Fibroblast of the aortic adventitia (primary cell): ENCODE measurements at places on chromosomes 7 and 10. TPM values are rescaled to one million over a fixed set of nuclear protein-coding genes. Genes with fewer than 3 reads are reported as not detected.

DNA sequence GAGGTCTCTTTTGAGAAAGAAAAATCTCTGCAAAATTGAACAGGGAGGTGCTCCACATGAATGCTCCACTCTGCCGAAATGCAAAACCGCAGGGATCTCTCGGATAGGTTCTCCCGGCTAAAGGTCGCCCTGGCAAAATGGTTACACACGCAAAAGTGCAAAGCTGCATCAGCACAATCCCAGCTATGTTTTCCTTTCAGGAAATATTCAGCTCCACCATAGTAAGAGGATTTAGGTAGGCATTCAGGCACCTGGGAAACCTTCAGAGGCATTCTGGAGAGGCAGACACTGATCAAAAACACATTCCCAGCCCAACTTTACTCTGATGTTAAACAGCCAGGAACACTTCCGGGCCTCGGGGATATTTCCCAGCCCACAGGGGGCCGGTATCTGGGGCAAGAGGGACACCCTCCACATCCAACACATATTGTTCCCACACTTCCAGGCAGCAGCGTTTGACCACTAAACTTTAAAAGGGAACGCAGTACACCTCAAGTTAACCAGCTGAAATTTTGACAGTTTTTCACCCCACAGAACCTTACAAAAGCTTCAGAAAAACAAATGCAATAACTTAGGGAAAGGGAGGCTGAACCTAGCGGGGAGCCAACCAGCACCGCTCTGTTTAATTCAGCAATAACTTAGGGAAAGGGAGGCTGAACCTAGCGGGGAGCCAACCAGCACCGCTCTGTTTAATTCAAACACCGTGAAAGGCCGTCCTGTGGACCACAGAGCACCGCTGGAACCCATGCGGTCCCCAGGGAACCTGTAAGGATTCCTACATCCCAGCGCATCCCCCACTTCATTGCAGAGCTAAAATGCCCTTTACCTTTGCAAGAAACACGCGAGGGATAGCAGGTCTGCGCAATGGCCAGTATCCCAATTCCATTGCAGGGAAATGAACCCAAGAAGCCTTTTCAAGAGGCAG, 45.9 kb downstream of the TNS3 start:
- DNase-seq, result no peak

DNA sequence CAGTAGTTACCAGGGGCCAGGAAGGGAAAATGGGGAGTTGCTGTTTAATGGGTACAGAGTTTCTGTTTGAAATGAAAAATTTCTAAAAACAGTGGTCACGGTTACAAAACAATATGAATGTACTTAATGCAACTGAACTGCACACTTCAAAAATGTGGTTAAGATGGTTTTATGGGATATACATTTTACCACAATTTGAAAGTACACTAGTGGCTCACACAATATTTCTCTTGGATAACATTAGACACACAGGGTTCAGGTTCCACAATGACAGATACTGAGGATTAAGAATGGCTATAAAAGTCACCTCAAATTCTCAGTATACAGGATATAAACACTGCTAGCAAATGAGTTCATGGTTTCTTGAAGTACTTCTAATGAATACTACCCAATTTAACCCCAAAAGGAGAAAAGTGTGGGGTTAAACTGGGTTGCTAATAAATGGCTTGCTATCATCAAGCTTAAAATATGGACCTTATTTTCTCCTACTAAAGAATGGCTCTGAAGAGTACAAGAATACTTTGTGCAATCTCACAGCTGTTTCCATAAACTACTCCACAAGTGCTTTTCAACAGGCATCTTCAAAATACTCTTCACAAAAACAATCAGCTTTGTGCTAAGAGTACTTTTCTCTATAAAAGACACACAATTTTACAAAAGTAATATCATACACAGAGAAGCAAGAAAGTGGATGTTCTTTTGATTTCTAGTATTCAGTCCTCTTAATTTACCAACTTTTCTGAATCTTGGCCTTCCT, 92.9 kb downstream of the SRPK2 start:
- no peak for DNase-seq

ATXN7L1 gene
- total RNA-seq, result 2.7 and 13.8 TPM in 2 replicates

TSPAN33 gene
- not detected in 2 replicates for total RNA-seq

- DNase-seq, result peak; percentile 89
Observed at GRCh38 chr10:44245601-44245938, 139.3 kb downstream of the CXCL12 start.

ANK3 gene
- total RNA-seq, result 248 and 658 TPM in 2 replicates

- DNase-seq, result no peak
Observed at GRCh38 chr7:137266764-137267163, 76.8 kb downstream of the PTN start.

DNA sequence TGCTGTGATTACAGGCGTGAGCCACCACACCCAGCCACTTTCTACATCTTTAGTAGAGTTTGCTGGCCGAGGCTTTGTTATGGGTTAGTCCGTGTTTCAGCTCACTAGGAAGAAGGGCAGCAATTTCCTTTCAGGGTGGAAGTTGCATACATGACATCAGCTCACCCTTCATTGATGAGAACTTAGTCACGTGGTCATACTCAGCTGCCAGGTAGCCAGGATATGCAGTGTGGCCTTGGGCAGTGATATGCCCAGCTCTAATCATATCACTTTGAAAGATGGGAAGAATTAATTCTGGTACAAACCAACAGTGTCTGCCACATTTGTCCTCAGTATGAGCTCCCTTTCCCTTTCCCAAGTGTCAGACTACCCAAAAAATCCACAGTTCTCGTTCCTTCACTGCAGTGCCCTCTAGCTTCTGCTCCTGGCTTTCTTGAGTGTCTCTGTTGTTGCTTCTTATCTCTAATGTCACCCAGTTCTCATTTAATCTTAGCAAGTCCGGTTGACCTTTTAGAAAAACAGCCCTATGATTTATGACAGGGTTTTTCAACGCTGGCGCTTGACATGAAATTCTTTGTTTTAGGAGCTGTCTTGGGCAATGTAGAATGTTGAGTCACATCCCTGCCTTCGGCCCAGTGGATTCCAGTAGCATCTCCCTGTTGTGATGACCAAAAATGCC, 108.7 kb upstream of the ITGB1 start:
- peak; percentile 80 for DNase-seq

RASSF4 gene
- 1.9 and 3.8 TPM in 2 replicates for total RNA-seq

FZD8 gene
- total RNA-seq, result 8.8 and 15.4 TPM in 2 replicates

DNA sequence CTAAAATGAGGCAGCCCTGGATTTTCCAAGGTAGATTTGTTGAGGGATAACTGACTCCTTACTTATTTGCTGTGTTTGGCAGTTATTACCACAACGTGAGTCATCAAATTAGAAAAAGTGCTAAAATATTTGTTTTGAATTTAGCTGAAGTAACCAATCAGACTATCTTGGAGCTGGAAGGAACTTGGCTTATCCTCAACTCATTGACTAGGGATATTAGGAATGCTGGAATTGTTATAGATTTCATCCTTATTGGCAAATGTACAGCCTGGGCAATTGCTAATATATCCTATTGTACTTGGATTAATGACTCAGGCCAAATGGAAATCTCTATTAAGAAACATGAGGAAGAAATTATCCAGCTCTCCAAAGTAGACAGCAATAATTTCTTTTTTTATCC, 1189.0 kb upstream of the LRRN3 start:
- DNase-seq, result peak; percentile 24

GRCh38 chr7:90955641-90956207, 308.5 kb upstream of the FZD1 start:
- DNase-seq, result no peak

CPA4 gene
- total RNA-seq, result 7.7 and 29.6 TPM in 2 replicates

GRCh38 chr7:74013539-74014272, 14.3 kb upstream of the ELN start:
- DNase-seq, result peak; percentile 38

OR13A1 gene
- total RNA-seq, result not detected in 2 replicates

GHRHR gene
- total RNA-seq, result not detected in 2 replicates

DNA sequence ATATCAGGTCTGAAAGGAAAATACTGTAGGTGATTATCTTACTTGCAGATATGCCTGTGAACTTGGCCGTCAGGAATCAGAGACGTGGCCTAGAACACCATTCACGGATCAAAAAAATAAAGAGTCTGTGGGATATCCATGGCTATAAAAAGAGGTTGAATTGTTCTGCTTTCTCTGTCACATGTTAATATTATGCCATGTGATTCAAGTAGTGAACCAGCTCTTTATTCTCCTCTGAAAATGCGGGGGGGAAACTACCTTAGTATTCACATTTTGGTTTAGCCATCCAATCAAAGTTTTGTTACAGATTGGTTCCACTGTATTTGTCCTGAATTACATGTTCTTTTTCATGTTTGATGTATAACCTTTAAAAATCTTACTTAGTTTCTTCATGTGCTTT, 120.5 kb downstream of the CCNY start:
- DNase-seq, result no peak

DNA sequence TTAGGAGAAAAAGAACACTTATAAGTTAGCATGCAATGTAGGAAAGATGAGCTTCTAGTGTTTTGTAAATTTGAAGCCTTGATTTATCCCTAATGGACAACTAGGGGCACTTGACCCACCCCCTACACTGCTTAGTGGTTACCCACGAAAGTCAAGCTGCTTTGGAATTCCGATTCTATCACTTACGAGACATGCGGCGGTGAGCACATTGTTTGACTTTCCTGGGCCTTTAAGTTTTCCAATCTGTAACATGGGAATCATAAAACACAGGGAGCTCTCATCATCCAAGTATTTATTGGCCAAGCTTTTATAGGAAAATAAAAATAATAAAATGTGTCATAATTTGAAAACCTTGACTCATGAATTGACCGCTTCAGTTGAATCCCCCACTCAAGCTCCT, 78.7 kb upstream of the PDK4 start:
- no peak for DNase-seq

SEMA3E gene
- 0.98 and 16.1 TPM in 2 replicates for total RNA-seq

DNA sequence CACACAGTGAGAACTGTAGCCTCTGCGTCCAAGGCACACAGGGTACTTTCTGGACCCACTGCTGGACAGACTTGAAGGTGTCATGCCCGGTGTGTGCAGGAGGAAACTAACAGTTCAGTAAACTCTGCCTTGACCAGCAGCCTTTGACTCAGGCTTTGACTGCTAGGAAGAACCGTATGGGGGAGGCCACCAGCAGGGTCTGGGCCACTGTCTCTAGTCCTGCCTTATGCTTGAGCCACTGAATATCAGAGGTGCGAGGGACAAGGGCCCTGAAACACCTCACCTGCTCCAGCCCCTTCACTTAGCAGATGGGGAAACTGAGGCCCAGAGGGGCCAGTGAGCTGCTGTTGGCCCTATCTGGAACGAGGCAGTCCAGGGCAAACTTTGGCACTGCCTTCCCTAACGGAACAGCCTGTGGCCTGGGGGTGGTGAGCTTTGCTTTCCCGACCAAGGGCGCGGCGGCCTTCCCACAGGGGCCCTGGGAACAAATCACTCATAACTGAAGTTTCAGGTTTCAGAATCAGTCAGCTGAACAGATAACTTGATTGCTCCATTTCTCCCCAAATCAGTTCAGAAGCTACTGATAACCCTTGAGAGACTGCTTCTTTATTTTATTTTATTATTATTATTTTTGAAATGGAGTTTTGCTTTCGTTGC, 130.0 kb downstream of the FAM53B start:
- no peak for DNase-seq

DNA sequence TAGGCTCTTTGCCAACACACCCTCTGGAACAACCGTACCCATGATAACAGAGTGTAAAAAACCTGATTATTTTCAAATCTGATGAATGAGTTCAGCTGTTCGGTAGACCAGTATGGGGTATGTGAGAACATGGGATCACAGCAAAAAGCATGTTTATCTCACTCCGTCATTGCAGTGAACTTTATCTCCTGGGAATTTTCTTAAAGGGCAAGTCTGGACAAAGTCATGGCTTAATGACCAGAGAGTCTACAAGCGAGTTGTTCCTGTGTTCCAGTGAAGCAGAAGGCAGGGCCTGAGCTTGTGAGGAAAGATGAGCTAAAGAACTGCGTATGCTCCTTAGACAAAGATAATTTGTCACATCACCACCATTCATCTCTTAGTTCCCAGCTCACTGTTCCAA, 219.7 kb downstream of the TRIL start:
- peak; percentile 29 for DNase-seq

GRCh38 chr10:34988397-34989067, 101.6 kb downstream of the CUL2 start:
- no peak for DNase-seq

TLL2 gene
- under 0.01 TPM in 2 replicates for total RNA-seq

ERCC6 gene
- total RNA-seq, result 51.1 and 79.7 TPM in 2 replicates

H2BK1 gene
- total RNA-seq, result not detected in 2 replicates

TEX36 gene
- total RNA-seq, result 2.1 TPM in 1 of 2 replicates, not detected in the other

GRCh38 chr10:44963772-44964633, 4.4 kb downstream of the RASSF4 start:
- no peak for DNase-seq

DNA sequence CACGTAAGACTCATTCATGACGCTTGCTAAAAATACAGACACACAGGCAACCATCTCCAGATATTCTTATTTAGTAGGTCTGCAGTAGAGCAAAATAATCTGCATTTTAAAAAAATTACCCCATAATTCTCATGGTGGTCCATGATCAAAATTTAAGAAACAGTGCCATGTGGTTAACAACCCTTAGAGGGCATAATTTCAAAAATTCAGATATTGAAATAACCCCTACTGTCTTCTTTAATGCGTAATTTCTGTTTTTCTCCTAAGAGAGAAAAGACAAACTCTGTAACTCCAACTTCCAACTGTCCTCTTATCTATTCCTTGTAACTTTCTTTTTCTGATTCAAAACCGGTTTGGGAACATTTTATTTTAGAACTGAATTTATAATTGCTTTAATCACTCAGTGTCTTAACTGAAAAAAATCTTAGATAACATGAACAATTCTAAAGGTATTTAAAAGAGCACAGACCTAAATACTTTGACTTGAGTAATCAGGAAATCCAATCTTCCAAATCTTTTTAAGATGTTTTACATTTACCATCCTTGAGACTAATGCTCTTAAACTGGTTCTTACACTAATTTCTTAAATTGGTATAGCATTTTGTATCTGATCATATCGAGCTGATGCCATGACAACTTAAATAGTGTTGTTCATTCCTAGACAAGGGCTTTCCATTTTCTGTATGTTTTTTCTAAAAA, 148.0 kb downstream of the GALNT11 start:
- DNase-seq, result no peak

DNA sequence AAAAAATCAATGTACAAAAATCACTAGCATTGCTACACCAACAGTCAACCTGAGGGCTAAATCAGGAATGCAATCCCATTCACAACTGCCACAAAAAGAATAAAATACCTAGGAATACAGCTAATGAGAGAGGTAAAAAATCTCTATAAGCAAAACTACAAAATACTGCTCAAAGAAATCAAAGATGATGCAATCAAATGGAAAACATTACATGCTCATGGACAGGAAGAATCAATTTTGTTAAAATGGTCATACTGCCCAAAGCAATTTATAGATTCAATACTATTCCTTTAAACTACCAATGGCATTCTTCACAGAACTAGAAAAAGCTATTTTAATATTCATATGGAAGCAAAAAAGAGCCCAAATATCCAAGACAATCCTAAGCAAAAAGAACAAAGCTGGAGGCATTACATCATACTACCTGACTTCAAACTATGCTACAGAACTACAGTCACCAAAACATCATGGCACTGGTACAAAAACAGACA, 116.3 kb downstream of the HPSE2 start:
- no peak for DNase-seq

GRCh38 chr7:139825666-139826290, 3.3 kb upstream of the TBXAS1 start:
- DNase-seq, result peak; percentile 48

NUTM2A gene
- total RNA-seq, result 0.33 TPM in 1 of 2 replicates, not detected in the other

- DNase-seq, result peak; percentile 72
Observed at GRCh38 chr7:98284335-98285036, 3.0 kb downstream of the BRI3 start.

HKDC1 gene
- total RNA-seq, result 0.09 and 0.16 TPM in 2 replicates

- no peak for DNase-seq
Observed at GRCh38 chr10:61623161-61623560, 39.6 kb upstream of the CABCOCO1 start.
